ENCODE measurements at places on chromosomes 16 and 17.
A peak's percentile ranks its signal among the peaks of the same experiment; 100 is the strongest.

DNA sequence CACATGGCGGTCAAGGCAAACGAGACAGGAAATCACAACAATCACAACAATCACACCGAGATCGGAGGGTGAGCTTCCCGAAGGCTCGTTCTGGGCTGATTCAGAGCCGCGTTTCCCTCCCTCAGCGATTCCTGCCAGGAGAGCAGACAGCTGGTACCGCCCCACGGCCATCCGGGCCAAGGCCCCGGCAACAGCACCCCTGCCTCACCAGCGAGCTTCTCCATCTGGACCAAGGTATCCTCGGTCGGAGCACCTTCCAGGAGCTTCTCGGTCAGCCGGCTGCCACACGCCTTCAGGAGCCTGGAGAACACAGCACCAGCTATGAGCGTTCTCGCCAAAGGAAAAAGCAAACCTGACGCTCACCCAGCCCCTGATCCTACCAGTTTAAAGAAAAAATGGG, 15.2 kb upstream of the PLD6 start:
- DNase-seq: no peak

DNA sequence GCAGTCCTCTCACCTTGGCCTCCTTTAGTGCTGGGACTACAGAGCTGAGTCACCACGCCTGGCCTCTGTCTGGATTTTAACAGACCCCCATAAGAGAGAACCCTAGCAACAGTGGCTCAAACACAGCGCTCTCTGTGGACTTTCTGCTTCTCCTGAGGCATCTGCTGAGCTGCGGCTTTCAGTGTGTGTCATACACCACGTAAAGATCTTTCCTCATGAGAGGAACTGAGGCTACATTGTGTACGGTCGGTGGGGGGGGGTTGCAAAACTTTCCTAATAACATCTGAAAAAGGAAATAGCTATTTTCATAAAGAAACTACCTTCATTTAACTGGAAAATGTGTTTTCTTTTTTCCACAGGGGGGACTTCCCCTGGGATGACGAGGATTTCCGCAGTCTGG, 32.9 kb downstream of the DEF8 start:
- DNase-seq: no peak

GRCh38 chr17:74598346-74599022, 6.4 kb upstream of the CD300LD start:
- no peak for DNase-seq

- no peak for DNase-seq
Measured at GRCh38 chr17:35745246-35745645, 7.8 kb downstream of the GAS2L2 start.

DNA sequence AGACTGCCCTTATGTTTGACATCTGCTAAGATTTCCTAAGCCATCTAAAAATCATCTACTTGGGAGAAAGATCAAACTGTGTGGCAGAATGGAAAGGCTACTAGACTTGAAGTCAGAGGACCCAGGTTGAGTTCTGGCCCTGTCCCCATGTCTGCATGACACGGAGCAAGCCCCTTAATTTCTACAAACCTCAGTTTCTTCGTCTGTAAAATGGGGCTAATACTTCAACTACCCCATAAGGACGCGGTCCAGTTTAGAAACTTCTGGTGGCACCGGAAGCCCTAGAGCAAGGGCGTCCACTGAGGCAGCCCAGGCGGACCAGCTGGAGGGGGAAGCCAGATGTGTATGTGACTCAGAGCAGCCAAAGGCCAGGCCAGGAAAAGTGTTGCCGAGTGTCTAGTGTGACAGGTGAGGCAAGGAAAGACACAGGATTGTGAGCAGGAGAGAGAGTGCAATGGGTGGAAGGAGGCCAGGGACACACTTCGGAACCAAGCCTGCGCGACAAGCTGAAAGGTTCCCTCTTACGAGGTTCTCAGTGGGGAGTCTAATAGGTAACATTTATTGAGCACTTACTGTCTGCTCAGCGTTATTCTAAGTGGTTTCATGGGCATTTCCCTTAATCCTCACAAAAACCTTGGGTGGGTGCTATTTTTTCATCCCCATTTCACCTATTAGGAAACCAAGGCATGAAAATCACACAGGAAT, 17.8 kb upstream of the PITPNM3 start:
- no peak for DNase-seq

DNA sequence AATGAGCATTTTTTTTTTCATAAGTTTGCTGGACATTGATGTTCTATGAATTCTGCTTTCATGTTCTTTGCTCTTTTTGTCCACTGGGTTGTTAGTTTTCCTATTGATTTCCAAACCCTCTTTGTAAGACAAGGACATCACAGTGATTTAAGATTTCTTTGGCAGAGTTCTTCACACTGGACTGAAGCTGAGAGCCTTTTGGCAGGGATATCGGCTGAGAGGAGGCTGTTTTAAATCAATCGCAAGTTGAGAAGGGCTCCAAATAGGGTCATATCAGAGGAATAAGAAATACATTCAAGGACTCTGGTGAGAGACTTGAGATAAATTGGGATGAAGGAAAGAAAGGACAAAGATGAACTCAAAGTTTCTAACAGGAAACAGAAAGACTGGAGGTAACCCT, 165.8 kb upstream of the AXIN2 start:
- DNase-seq: no peak

DNA sequence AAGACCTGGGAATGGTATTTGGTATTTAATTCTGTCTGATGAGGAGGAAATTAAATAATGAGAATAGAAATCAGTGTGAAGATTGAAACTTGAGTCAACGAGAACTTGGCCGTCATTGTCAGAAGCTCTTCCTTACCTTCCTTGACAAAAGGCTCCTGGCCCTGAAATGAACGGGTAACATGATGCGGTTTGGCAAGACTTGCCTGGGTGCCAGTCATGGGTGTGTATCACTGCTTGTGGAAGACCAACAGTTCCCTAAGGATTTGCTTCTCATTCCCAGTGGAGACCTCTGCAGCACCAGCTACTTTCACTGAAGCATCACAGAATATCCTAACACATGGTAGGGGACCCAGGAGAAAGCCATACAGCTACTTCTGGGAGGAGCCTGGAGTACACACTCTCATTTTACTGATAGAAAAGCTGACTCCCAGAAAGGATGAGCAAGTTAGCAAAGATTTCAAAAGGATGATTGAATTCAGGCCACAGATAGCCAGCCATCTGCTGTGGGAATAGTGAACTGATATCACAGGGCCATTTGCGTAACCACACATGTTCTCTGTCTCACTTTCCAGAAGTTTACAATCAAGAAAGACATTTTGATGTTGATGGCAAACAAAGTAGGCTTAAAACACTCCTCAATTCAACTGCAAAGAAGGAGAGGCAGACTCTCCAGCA, 258.1 kb upstream of the SALL1 start:
- no peak for DNase-seq

DNA sequence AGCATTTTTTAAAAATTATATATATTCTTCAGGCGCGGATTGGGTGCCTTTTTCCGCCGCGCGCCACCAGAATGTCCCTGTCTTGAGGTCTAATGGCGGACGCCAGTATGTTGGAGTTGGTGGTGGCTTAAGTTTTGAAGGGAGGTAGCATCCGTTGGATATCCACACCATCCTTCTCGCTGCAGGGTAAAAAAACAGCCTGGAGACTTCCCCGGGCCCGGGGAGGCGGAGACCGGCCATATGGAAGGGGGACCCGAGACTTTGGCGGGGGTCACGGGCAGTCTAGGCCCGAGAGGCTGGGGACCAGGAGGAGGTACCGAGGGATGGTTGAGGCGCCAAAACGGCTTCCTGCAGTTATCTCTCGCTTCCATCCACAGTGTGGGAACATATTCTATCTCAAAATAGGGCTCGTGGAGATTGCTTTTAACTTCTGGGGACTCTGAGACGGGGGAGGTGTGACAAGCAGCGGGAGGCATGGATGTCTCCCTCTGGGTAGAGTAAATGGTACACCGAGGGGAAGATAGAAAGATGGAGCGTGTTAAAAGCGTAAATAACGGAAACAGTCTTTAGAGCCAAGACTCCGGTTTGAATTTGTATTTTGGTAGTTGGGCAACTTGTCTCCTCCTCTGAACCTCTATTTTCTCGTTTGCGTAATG, at the start of gene SF3B3:
TSS of gene SF3B3 (plus strand) at position 74 of the 656 bp plus-strand sequence. CDS start 2,841 bp downstream, outside the sequence.
- peak; percentile 16 for DNase-seq

GRCh38 chr16:89826531-89827382, 1.5 kb upstream of the SPIRE2 start:
- DNase-seq: no peak

GRCh38 chr16:82263521-82264143, 93.6 kb upstream of the MPHOSPH6 start:
- DNase-seq: peak; percentile 35

DNA sequence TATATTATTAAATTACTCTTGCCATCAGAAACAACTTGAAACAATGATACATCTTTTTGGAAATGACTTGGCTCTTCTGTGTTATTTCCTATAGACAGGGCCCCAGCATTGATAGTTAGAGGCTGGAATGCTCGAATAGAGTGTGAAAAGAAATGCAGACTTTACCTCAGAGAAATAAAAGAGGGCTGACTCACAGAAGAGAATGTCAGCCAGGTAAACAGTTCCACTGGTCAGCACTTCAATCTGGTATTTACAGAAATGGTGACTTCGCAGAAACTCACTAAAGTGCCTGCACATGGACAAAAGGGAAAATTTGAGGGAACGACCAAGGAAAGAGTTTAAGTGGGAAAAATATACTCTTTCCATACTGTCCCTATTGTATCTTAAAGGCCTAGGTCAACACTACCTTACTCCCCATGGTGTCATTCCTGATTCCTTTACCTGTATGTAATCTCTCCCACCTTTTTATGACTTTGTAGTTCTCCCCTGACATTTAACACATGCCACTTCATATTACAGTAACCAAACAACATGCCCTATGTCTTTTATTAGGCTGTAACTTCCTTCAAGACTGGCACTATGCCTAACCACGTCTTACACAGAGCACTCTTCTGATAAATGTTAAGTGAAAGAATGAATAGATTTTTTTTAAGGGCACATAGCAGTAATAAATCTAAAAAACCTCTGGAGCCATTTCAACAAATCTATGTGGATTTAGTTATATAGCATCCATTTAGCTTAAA, 36.7 kb downstream of the AKAP10 start:
- no peak for DNase-seq

- no peak for DNase-seq
Measured at GRCh38 chr17:62098623-62099231, 33.6 kb upstream of the MED13 start.

DNA sequence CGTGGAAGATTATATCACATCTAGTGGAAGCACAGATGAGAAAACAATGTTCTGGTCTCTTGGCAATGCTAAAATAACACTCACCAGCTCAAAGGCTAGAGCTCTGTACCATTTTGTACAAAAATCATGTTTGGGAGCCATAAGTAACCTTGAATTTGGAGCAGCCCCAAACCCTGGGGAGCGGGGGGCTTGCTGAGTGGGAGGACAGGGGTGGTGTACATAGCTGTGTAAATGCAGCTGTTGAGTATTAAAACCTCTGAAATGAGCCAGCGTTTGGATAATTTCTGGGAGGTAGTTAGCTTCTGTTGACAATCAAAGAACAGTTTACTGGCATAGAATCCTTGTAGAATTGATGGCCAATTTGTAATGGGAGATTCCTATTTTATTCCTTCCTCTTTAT, 4.3 kb downstream of the MYH8 start:
- peak; percentile 1 for DNase-seq

DNA sequence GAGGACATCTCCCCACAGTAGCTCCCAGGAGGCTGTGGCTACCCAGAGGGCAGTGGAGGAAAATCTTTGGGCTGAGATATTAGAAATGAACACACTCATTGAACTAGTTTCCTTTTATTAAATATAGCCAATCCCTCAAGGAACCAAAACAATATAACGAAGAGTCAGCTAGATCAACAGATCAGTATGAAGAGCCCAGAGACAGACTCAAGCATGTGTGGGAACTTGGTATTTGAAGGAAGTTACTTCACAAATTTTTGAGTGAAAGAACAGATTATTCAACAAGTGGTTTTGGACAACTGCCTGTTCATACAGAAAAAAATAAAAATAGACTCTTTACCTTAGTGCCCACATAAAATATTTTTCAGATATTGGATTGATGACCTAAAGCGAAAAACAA, 183.6 kb upstream of the PMFBP1 start:
- DNase-seq: no peak

DNA sequence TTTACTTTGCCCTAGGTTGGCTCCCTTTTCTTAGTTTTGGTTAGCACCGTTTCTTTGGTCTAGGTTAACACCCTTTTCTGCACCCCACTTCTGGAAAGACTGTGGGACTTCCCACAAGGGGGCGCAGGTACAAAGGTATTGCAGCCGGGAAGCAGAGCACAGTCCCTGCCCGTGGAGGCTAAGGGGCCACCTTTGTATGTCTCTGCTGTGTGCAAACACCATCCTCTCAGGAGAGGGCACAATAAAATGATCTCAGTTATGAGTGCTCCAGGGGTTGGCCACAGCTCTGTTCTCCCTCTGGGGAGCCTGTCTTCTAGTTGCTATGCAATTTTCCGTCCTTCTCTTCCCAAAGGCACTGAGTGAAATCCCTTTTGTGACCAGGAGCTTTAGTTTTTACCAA, 28.4 kb upstream of the TMC5 start:
- no peak for DNase-seq

DNA sequence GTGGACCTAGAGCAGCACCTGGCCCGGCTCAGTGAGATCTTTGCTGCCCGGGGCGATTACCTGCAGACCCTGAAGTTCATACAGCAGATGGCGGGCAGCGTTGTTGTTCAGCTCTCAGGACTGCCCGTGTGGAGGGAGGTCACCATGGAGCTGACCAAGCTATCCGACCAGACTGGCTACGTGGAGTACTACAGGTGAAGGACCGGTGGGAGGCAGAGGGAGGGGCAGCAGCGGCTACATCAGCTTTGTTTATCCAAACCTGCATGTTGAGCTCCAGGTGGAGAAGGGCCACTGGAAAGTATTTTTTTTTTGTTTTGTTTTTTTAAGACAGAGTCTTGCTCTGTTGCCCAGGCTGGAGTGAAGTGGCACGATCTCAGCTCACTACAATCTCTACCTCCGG, 23.9 kb downstream of the TTYH2 start:
- no peak for DNase-seq

Data from forelimb muscle (tissue), 1 donor.